Stimulated activated CD4-positive, alpha-beta T cell treated with anti-CD3 and anti-CD28 coated beads, TNF-alpha, amount 100 ng/mL, for 24 hours (primary cell): ENCODE measurements at places on chromosomes 3 and 15.

DNA sequence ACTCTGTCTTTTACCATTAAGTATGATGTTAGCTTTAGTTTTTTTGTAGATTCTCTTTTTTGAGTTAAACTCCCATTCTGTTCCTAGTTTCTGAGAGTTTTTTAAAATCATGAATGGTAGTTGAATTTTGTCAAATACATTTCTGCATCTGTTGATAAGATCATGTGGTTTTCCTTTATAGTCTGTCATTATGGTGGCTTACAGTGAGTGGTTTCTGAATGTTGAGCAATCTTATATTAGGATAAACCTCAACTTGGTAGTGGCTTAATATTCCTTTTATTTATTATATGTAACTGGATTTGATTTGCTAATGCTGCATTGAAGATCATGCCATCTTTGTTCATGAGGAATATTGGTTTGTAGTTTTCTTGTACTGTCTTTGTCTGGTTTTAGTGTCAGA is 34.8 kb downstream of the NEO1 start:
- DNase-seq: no peak

- DNase-seq: no peak
Observed at GRCh38 chr3:183968666-183969245, 48.9 kb downstream of the ABCC5 start.

GRCh38 chr15:31574766-31575165 is 248.1 kb downstream of the KLF13 start:
- DNase-seq: no peak

- DNase-seq: no peak
Observed at GRCh38 chr3:197508461-197508860, 47.3 kb downstream of the BDH1 start.

DNA sequence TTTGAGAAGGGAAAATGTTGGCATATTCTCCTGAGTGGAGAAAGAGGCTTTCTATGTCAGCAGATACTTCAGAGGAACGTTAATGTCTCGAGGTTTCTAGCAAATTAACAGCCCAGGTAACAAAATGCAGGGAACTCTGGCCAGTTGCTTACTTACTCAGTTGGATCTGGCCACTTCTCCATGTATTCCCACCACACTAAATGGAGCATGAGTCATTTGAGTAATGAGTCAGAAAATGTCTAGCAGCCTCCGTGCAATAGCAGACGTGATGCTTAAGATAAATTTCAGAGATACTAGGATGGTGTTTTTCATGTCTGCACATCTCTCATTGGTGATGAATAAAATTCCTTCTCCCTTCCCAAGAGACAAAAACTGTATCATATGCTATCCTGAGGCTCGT is 671.5 kb downstream of the FHIT start:
- no peak for DNase-seq

GRCh38 chr3:146750196-146750595 is 145.1 kb upstream of the PLSCR5 start:
- DNase-seq: no peak

DNA sequence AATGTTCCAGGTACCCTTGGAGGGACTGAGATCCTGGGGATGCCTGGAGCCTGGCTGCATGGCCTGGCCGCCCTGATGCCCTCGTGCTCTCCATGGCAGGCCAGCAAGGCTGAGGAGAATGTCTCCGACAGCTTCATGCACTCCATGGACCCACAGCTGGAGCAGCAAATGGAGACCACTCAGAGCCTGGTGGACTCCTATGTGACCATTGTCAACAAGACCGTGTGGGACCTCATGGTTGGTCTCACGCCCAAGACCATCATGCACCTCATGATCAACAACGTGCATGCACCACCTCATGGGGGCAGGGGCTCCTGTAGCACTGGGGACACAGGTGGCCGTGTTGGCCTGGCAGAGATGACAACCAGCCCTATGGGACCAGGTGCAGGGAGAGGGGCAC is 19.7 kb downstream of the GOLGA6A start:
- DNase-seq: no peak

GRCh38 chr3:23726811-23727548 is 78.8 kb upstream of the UBE2E1 start:
- DNase-seq: no peak

DNA sequence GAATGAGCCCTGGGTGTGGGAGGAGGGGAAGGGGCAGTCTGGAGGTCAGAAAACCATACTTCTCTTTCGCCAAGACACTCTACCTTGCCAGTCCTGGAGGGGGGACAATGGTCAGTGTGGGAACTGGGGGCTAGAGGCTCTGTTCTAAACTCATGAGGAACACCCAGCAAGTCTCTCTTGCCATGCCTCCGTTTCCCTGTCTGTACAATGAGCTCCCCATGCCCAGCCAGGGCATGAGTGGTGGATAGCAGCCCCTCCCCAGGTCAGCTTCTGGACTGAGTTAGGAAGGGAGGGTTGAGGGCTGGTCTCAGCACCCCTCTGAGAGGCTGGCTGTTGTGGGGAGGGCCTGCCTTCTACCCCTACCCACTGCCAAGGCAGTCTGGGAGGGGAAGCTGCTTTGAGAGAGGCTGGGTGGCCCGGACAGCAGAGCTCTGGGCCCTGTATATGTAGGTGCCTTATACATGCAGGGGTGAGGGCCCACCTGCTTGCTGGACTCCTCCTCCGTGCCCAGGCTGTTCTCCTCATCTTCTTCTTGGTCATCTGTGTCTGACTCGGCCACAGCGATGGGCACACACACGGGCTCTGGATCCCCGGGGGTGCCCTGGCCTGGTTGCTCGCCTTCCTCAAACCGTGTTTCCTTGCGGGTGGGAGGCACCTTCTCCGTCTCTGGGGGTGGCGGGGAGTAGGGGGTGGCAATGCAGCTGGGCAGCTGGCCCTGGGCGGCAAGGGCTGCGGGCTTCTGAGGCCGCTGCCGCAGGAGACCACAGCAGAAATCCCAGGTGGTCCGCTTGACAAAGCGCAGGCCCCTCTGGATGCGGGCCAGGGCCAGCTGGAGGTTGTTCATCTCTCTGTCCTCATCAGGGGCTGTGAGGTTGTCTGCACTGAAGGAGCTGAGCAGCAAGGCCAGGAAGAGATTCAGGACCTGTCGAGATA is 68.8 kb downstream of the SCN5A start:
- DNase-seq: no peak

DNA sequence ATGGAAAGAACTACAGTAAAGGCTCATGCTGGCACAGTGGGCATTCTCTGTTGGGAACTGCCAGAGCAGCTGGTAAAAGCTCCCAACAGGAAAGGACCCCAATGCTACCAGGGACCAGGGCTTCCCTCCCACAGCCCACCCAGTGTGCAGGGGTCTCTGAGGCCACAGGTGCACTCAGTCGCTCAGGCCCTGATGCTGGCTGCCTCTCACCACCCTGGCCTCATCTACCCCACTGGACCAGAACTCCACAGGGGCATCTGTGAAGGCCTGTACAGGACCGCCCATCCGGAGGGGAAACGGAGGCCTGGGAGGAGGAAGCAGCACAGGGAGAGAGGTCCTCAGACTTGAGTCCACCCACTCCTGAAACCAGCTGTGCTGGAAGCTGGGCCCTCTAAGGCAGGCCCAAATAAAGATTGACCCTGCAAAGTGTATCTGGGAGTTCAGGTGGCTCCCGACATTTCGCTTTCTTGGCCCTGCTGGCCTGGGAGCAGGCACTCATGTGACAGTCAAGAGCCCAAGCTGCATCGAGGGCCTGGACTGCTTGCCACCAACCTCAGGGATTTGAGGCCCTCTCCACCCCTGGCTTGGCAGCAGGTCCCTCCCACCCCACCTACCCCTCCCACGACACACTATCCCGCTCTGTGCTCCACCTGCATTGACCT is 12.7 kb downstream of the KLF15 start:
- DNase-seq: no peak

- DNase-seq: no peak
Observed at GRCh38 chr3:32972482-32973146, 21.2 kb downstream of the CCR4 start.
